ENCODE measurements at places on chromosomes 1 and 21.

DNA sequence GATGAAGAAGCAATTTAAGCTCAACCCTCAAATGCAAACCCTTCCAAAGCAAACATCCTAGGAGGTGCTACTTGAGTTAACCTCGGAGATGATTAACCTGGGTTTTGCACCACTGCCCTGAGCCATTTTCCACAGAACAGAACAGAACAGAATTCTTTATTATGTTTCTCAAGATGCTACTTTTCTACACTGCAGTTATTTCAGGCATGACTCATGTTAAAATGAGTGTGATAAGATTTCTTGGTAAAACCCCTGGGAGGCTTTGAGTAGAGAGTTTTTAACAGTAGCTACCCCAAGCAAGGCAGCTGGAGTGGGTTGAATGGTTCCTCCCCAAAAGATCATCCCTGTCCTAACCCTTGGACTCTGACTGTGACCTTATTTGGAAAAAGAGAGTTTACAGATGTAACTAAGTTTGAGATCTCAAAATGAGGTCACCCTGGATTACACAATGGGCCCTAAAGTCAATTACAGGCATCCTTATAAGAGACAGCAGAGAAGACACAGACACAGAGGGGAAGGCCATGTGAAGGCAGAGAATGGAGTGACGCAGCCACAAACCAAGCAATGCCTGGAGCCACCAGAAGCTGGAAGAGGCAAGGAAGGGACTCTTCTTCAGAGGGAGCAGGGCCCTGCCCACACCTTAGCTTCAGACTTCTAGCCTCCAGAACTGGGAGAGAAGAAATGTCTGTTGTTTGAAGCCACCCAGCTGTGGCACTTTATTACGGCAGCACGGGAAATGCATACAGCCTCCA, 153.4 kb downstream of the ETS2 start:
- DNase-seq = peak; percentile 90

GRCh38 chr1:205805082-205805711, 7.8 kb downstream of the SLC41A1 start:
- no peak for DNase-seq

DNA sequence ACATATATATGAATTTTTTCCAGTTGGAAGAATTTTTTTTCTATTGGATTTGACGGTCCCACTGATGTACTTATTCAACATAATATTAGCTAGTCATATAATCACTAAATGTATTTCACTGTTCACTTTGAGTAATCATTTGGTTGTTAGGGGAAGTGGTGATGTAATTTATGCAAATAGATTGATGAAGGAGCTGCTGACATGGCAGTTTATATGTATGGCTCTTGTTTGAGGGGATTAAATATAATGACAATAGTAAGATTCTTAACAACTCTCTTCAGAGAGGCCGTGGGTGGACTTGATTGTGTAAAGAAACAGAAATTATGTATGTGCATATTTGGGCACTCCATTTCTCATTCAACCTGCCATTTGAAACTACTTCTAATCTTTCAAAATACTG, 653.6 kb upstream of the ADGRL4 start:
- no peak for DNase-seq

DNA sequence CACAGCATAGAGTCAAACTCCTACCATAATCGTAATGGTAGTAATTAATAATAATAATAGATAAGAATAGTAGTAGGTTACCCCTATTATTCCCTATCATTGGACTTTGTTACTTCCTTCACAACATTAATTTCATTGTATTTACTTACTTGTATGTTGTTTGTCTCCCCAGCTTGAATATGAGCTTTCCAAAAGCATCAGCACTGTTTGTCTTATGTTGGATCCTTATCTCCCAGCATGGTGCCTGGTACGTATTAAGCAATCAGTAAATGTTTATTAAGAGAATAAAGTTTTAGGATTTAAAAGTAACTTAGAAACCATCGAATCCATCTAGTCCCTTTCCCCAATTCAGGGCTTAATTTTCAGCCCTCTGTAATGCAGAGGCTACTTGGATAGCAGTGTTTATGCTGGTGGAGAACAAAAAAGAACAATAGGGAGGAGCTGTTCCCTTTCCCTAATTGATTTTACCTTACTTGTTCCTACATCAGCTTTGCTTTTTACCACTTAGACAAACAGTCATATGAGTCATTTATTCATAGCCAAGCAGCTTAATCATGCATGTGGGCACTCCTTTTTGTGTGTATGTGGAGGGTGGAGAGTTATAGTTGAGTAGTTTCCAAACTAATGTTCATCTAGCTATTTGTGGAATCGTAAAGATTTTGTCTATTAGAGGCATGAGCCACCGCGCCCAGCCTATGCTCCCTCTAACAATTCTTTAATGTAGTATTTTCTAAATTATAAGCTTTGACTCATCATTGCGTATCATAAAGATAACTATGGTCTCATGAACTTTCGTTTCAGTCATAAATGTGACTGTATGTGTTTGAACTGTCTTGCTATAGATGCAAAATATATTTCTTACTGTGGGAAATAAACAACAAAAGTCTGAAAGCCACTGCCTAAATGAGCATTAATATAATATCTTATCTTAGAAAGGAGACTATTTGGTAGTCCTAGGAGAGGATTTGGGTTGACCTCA, 20.9 kb upstream of the DR1 start:
- DNase-seq = peak; percentile 68

DNA sequence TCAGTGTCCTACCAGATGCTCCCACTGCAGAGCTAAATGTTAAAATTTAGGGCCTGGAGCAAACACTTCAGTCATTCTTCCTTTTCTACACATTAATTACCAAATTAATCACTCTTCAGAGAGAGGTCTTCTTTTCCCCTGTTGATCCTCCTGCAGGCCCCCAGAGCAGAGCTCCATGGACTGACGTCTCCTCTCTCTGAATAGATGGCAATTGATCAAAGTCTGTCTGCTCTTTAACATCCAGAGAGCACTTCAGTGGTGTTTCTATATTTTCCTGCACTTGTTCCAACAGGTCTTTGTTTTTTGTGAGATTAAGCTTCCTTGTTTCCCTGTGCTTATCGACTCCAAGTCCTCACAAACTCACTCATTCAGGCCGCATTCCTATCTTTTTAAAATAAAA, 239.3 kb downstream of the SIPA1L2 start:
- no peak for DNase-seq

GRCh38 chr1:5256793-5257192, 602.4 kb downstream of the AJAP1 start:
- DNase-seq = no peak

- DNase-seq = no peak
Observed at GRCh38 chr1:84462118-84462517, 16.9 kb upstream of the RPF1 start.

GRCh38 chr1:97331165-97331564, 589.7 kb downstream of the DPYD start:
- DNase-seq = no peak

- no peak for DNase-seq
Observed at GRCh38 chr1:231934797-231935196, 308.2 kb downstream of the DISC1 start.

- DNase-seq = no peak
Observed at GRCh38 chr1:235152235-235152634, 8.8 kb downstream of the RBM34 start.

GRCh38 chr21:37251294-37251634, 15.9 kb downstream of the VPS26C start:
- DNase-seq = no peak

- no peak for DNase-seq
Observed at GRCh38 chr21:31752352-31752751, 20.4 kb upstream of the SCAF4 start.

DNA sequence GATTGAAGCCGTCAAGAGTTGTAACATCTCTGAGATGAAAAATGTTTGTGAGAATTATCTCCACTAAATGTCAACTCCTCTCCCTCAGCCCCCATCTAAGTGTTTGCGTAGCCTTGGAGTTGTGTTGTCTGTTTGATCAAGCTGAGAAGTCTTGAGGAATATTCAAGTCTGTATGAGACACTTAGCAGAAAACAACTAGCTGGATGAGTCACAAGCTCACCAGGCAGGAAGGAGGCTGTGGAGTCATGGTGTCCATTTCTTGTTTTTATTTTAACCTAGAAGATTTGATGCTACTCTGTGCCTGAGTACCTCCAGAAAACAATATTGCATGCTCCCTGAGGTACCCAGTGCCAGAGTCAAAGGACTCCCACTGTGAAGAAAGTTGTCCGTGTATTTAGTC, 211.6 kb upstream of the PLXNA2 start:
- DNase-seq = no peak

GRCh38 chr1:241579434-241579833, 47.3 kb downstream of the KMO start:
- no peak for DNase-seq

GRCh38 chr1:54945393-54945936, 35.0 kb upstream of the TMEM61 start:
- no peak for DNase-seq
